ENCODE measurements at places on chromosomes 3 and 15. TPM values are rescaled to one million over a fixed set of nuclear protein-coding genes. Genes with fewer than 3 reads are reported as not detected.

EBLN2 gene
- total RNA-seq: 16.0 TPM

KY gene
- total RNA-seq: not detected

DLG1 gene
- total RNA-seq: 91.8 TPM

MYRIP gene
- total RNA-seq: not detected

ABI3BP gene
- total RNA-seq: not detected

MESP2 gene
- not detected for total RNA-seq

CPA3 gene
- not detected for total RNA-seq

CCDC33 gene
- total RNA-seq: not detected

TMC3 gene
- not detected for total RNA-seq

CDCP1 gene
- total RNA-seq: 1.8 TPM

BOC gene
- not detected for total RNA-seq

CFAP100 gene
- not detected for total RNA-seq

BLOC1S6 gene
- total RNA-seq: 68.5 TPM

MORF4L1 gene
- total RNA-seq: 496 TPM

GOLGA8H gene
- total RNA-seq: not detected

RYR3 gene
- not detected for total RNA-seq

ADAMTSL3 gene
- total RNA-seq: not detected

ARRDC4 gene
- 3.5 TPM for total RNA-seq

TLR9 gene
- total RNA-seq: 0.08 TPM

OR5K2 gene
- total RNA-seq: not detected

FRMD4B gene
- total RNA-seq: 5.5 TPM

LINGO1 gene
- total RNA-seq: not detected

MUC13 gene
- not detected for total RNA-seq

ZNF385D gene
- total RNA-seq: not detected

PCSK6 gene
- total RNA-seq: 0.28 TPM

NR1I2 gene
- 0.25 TPM for total RNA-seq

TM4SF1 gene
- not detected for total RNA-seq

RBMS3 gene
- 1.6 TPM for total RNA-seq

GRIP2 gene
- total RNA-seq: not detected

HIGD2B gene
- 0.28 TPM for total RNA-seq

GPR27 gene
- 0.84 TPM for total RNA-seq

AADACL2 gene
- total RNA-seq: not detected

SYNPR gene
- not detected for total RNA-seq

AGBL1 gene
- total RNA-seq: not detected

SEMA3B gene
- total RNA-seq: 1.9 TPM

ARPIN gene
- total RNA-seq: not detected

DUOXA2 gene
- not detected for total RNA-seq

RAB6B gene
- not detected for total RNA-seq

FSD2 gene
- total RNA-seq: not detected

TMEM45A gene
- total RNA-seq: 0.08 TPM

AGTR1 gene
- not detected for total RNA-seq

CFAP91 gene
- not detected for total RNA-seq

RARRES1 gene
- total RNA-seq: not detected

PKM gene
- 202 TPM for total RNA-seq

FAM43A gene
- total RNA-seq: 2.6 TPM

ANKUB1 gene
- total RNA-seq: not detected

TEX55 gene
- not detected for total RNA-seq
